ENCODE measurements at places on chromosomes 13 and 19. TPM values are rescaled to one million over a fixed set of nuclear protein-coding genes. Genes with fewer than 3 reads are reported as not detected.

RNF225 gene
- 0.44 TPM for total RNA-seq

PTH2 gene
- total RNA-seq = 2.5 TPM

ZNF737 gene
- total RNA-seq = 63.8 TPM

DIRAS1 gene
- 47.1 TPM for total RNA-seq

ATCAY gene
- 182 TPM for total RNA-seq

PRTN3 gene
- not detected for total RNA-seq

NXNL1 gene
- not detected for total RNA-seq

DAND5 gene
- 0.44 TPM for total RNA-seq

CDC16 gene
- 85.1 TPM for total RNA-seq

KANK2 gene
- 23.0 TPM for total RNA-seq

UNC13A gene
- 79.7 TPM for total RNA-seq

NANOS3 gene
- not detected for total RNA-seq

SPINT2 gene
- 78.9 TPM for total RNA-seq

SERP2 gene
- 22.3 TPM for total RNA-seq

Data from glutamatergic neuron (in vitro differentiated cells).